Gastroesophageal sphincter (tissue), 4 donors: ENCODE measurements at places on chromosomes 16 and 17.

DNA sequence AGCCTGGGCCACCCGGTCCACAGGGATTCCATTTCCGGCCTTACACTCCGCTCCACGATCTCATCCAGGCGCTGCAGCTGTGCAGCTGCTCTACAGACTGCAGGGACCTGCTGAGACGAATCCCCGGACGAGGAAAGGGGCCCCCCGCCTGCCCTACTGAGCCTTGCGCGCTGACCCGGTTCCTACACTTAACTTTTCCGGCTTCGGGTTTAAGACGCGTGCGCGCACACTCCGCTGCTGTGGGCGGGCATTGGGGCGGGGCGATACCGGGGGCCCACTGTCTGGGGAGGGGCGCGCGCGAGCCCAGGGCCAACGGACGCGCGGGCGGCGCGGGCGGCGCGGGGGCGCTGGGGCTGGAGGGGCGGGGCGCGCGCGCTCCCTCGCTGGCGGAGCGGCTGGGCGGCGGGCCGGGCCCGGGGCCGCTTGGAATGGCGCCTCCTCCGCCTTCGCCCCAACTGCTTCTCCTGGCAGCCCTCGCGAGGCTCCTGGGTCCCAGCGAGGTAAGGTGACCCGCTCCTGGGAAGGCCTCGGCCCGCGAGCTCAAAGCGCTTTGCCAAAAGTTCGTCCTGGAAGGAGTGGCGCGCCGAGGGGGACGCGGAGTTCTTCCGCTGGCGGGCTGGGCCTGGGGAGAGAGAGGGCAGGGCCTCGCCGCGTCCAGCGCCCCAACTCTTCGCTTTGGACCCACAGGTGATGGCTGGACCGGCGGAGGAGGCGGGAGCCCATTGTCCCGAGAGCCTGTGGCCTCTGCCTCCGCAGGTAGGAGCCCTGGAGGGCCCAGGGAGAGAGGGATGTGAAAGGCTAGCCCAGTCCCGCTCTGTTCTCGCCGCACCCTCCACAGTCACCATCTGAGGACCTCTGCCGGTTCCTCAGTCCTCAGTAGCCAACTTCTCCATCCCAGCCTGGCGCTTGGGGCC, at the start of gene TP53I13:
TSS of gene TP53I13 (plus strand) at position 371 of the 914 bp plus-strand sequence. CDS start at position 429, 58 bp downstream.
- ATAC-seq, result peak; percentile 71

DNA sequence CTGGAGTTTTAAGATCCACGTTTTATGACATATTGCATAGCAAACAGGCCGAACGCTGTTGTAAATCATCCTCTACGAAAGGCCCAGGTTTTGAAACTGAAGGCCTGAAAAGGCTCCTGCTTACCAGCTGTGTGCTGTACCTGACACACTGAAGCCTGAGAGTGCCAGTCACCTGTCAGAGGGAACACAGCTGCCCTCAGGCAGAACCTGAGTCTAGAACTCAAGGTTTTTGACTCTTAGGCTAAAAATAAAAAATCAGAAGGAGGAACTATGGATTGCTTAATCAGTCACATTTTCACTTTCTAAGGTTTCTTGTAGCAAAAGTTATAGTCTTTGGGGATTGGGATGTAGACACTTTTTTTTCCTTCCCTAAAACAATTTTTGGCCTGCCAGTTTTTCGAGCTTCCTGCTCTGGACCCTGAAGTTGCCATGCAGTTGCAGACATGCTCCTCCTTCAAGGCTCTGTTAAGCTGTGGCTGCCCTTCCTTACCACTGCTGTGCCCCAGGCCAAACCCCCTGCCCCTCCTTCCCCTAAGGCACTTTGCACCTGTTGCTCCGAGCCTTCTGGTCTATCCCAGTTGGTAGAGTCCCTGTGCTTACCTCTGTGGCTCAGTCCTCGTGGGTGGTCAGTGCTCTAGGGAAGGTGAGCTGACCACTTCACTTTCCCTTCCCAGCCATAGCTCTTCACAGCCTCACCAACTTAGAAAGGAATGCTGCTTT, 56.6 kb downstream of the TENT4B start:
- no peak for ATAC-seq

DNA sequence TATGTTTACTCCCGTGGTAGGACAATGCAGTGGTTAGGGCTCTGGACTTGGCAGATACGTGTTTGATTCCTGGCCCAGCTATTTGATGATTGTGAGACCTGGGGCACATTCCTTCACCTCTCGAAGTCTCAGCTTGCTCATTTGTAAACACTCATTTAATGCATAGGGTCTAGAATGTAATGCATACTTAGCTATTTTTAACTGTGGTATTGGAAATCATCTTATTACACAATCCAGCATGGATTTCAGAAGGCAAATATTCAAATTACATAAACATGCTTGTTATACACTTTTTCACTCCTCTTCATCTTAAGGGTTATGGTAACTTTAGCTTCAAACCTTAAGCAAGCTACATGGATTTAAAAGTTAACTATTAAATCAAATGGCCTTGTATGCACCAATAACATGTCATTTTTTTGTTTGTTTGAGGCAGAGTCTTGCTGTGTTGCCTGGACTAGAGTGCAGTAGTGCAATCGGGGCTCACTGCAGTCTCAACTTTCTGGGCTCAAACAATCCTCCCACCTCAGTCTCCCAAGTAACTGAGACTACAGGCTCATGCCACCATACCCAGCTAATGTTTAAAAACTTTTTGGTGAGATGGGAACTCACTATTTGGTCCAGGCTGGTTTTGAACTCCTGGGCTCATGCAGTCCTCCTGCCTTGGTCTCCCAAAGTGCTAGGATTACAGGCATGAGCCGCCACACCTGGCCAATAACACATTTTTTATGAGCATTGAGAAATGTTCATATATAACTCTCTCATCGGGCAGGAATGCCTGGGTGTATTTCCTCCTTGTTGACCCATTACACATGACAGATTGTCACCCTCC, 52.5 kb downstream of the VAT1L start:
- ATAC-seq, result no peak

- ATAC-seq, result peak; percentile 46
These were observed 18.4 kb downstream of the NPIPA1 start for GRCh38 chr16:14955546-14956231.

- ATAC-seq, result no peak
These were observed 676.2 kb downstream of the CDH11 start for GRCh38 chr16:64445649-64446048.

DNA sequence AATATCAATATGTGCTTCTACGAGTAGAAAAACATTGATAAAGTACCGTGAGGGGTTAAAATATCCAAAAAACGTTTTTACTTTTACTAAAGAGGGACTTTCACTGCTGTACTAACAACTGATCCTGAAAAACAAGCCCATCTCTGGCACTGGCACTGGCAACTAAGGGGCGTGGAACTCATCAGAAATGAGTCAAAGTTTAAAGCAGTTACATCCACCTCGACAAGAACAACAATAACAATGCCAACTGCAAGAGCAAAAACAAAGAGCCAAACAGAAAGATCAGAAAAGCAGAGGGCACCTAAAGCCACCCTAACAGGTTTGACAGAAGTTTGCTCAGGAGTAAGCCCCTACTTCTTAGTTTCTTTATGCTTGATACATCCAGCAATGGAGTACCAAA, 13.1 kb downstream of the MBTPS1 start:
- ATAC-seq, result no peak

GRCh38 chr17:19398301-19399181, 11.6 kb upstream of the MFAP4 start:
- ATAC-seq, result peak; percentile 90

- no peak for ATAC-seq
These were observed 5.4 kb downstream of the ITGAE start for GRCh38 chr17:3795390-3796102.

GRCh38 chr17:17818088-17818526, 18.7 kb downstream of the SREBF1 start:
- ATAC-seq, result no peak

- peak; percentile 51 for ATAC-seq
These were observed 5.4 kb upstream of the MMD start for GRCh38 chr17:55426851-55427586.

GRCh38 chr17:6327007-6327406, 107.9 kb downstream of the AIPL1 start:
- peak; percentile 61 for ATAC-seq

- no peak for ATAC-seq
These were observed 84.3 kb downstream of the MARCHF10 start for GRCh38 chr17:62723842-62724241.

GRCh38 chr17:73900516-73900915, 256.3 kb upstream of the SDK2 start:
- no peak for ATAC-seq

DNA sequence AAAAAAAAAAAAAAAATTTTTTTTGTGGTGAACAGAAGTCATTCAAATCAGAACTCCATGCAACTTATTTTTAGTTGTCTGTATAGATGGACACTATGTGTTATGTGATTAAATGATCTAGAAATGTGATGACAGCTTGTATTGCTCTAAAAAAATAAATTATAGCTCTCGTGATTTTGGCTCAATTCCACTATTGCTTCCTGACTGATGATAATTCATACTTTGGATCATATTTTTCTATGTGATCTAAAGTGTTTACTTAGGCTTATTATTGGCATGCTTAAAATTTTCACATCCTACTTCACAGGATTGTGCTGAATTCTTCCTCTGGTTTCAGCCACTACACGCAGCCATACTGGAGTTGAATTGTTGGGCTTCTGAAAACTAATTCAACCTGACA, 76.8 kb downstream of the RPGRIP1L start:
- ATAC-seq, result no peak

DNA sequence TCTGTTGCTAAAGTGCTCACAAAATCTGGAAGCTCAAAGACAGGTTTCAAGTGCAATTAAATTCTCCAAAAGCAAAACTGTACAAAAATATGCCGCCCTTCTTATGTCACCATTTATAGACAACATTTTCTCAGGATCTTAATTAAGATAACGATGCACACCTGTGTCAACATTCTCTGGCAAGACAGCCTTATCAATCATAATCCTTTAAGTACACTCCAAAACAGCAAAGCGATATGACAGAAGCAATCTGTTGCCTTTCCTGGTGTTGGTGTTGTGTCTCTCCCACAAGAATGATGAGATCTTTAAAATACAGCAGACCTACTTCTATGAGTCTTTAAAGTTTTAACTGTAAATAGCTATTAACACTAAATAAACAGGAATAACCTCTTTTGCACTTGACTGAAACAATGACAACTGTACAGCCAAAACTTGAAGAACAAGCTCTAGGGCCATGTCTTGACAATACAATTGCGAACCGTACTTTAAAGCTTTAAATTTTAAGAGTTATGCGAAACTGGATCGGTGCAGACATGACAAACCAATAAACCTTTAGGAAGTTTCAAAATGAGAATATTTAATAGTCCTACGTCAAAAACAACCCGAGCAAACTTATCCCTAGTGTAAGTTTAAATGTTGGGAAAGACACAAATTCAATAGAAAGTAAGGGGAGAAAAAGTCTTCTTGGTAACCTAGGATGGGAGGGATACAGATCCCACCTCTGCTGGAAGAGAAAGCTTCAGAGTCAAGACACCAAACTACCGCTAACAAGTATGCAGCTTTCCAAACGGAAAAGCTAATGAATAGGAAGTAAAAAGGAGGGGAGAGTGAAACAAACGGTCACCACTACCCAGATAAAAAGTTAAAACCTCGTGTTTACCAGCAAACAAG, 3.3 kb upstream of the IRX5 start:
- ATAC-seq, result no peak

DNA sequence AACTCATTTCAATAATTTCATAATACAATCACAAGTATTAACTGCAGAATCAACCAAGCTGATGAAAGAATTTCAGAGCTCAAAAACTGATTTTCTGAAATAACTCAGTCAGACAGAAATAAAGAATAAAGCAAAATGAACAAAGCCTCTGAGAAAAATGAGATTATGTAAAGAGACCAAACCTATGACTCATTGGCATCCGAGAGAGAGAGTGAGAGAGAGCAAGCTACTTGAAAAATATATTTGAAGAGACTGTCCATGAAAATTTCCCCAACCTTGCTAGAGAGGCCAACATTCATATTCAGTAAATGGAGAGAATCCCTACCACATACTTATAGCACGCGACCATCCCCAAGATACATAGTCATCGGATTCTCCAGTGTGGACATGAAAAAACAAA, 1376.4 kb downstream of the CDH11 start:
- no peak for ATAC-seq

DNA sequence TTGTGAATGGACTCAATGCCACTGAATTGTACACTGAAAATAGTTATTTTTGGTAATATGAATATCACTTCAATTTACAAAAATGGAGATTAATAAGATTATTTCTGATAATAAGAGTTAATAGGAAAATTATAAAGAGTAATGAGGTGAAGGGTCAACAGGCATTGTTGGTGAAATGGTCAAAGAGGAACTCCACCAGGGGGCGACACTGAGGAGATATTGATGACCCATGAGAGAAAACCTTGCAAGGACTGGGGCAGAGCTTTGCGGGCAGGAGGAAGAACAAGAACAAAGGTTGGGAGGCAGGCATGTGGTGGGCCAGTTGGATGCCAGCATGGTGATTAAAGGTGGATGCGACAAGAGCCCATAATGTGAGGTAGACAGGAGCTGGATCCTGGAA, 74.0 kb upstream of the XYLT1 start:
- no peak for ATAC-seq

- ATAC-seq, result peak; percentile 88
These were observed 24.1 kb downstream of the HMOX2 start for GRCh38 chr16:4500272-4500671.

DNA sequence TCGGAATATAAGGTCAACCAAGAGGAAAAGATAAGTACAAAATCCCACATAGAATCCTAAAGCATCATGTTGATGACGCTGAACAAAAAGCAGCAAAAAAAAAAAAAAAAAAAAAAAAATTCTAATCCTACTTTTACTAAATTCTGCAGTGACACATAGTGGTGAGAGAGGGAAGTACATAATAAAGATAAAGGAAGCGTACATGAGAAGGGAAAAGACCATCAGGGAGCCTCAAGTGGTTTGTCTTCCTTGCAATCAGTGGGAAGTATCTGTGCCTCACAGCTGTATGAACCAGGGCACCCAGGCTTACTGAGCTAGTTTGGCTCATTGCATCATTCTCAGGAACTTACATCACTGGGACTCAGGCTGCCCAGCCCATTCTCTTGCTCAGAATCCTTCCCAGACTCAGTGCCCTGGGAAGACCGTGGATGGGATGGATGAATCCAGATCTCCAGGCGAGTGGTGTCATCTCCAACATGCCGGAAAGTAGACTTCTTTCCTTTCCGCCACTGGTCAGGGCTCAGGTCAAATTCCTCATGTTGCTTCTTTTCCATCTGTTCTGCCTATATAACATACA, 21.2 kb downstream of the SMG6 start:
- ATAC-seq, result peak; percentile 71

GRCh38 chr16:2858245-2859025, 465 bp upstream of the PRSS22 start:
- no peak for ATAC-seq

GRCh38 chr16:31134091-31134571, 1.4 kb downstream of the PRSS8 start:
- ATAC-seq, result no peak

DNA sequence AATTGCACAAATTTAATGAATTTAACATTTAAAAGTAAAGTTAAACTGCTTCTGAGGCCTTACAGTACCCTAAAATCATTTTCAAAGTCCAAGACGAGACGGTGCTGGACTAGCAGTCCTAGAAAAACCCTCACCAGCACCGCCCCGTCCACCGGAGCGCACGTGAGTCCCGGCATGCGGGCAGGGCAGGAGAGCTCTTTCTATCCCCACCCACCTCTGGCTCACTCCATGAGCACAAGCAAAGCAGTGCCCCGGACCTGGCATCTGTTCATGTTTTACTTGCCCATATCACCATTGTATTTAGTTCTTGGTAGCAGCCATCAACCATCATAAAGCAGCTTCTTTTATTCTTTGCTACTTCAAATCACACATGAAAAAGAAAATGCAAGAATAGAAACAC, 41.7 kb downstream of the ANKRD11 start:
- ATAC-seq, result no peak

GRCh38 chr16:30458561-30459394, 13.1 kb upstream of the SEPHS2 start:
- ATAC-seq, result no peak
